LoVo (cell line): ENCODE measurements at places on chromosomes 6 and 20.
A peak's percentile ranks its signal among the peaks of the same experiment; 100 is the strongest.

GRCh38 chr6:56551409-56552120 lies 91.1 kb downstream of the DST start:
- no peak for DNase-seq

DNA sequence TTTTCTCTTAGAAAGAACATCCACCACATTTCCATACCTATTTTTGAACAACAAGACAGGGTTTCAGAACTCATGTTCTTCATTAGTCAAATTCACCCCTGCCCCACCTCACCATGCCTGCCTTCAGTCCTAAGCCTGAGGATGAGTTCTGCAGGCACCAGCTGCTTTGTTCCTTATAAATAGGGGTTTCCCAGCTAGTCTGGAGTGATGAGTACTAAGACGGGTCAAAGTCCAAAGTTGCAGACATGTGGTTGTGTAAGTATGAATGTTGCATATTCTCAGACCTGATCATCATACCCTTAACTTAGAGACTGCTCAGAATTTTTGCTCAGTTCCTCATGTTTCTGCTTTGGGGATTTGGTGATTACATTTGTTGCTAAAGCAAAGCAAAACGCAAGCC lies 257.7 kb upstream of the CDYL start:
- peak; percentile 51 for DNase-seq

- DNase-seq: no peak
These were observed 64.0 kb upstream of the TFB1M start for GRCh38 chr6:155378276-155378675.

- no peak for DNase-seq
These were observed 6.7 kb downstream of the MAFB start for GRCh38 chr20:40682104-40682981.

GRCh38 chr6:105882121-105882803 lies 203.9 kb upstream of the PRDM1 start:
- no peak for DNase-seq

DNA sequence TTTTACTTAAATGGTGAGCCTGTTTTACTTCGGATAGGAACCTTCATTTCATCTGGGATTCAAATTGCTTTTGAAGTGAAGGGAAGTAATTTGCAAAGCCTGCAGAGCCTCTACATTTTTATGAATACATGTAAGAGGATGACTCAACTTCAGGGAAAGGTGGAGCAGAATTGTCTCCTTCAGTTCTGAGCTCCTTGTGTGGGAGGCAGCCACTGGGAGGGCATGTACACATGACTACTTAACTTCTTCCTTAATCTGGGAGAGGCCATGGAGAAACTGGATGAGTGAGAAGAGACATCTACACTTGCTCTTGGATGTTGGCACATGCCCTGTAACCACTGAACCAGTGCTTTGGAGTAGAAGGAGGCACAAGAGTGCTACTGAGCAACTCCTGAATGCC lies 145.1 kb upstream of the NRSN1 start:
- no peak for DNase-seq

- no peak for DNase-seq
These were observed 21.2 kb upstream of the PCMTD2 start for GRCh38 chr20:64234291-64234791.

DNA sequence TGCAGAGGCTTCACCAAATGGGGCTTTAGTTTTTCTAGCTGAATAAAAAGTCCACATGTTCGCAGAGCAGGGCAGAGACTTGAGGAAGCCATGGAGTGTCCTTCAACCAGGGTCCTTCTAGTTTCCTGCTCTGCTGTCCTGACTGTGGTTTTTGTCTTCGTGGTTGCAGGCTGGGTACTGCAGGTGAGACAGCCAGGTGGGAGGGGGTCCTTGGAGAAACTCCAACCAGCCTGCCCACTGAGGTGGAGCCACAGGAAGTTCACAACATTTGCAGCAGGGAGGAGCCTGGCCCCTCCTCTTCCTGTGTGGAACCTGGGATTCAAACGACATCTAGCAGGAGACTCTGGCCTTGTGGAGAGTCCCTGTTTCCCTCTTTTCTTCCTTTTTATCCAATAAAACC lies 68.8 kb upstream of the MYLIP start:
- no peak for DNase-seq

DNA sequence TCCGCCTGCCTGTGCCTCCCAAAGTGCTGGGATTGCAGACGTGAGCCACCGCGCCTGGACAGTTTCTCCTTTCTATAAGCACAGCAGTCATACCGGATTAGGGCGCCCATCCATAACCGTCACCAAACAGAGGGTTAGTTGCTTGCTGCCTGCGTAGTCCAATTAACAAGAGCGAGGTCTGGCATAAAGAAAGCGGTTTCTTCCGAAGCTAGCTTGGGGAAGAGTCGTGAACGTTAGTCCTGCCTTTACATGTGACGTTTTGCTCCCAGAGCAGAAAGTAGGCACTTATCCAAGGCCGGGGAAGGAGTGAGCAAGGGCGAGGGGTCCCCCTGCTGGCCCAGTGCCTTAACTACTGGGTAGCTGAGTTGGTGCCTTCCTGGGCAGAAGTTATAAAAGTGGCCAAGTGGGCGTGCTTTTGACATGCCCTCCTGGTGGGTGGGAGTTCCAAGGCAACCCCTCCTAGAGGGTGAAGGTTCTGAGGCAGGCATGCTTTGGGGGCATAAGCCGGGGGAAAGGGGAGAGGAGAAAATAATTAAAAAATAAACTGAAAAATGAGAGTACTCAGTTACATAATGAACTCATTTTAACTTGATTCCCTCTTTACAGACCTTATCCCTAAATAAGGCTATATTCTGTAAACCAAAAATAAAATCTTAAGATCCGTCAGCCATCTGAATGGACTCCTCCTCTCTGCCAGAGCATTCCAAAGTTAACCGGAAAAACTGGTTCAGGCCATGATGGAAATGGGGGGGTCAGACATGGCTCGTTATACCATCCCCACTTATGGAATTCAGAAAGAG lies 88.0 kb downstream of the FAM217A start:
- peak; percentile 78 for DNase-seq

DNA sequence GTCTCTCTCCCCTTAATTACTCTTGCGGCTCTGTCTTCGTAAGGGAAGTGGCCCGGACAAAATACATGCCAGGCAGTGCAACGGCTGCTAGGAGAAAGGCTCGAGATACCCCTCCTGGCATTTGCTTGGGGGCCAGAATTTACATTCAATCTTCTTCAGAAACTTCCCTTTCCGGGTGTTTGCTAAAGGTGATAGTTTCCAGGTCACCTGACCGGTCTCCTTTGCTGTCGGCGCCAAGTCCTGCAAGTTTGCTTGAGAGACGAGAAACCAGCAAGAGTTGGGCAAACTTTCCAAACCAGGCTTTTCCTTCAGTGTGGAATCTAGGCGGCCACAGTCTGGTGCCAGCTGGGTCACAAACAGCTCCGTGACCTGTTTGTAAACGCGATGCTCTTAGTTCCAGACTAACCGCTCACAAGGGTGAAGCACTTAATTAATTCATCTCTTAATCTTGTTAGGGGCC lies 563 bp upstream of the SRSF3 start:
- DNase-seq: peak; percentile 64

DNA sequence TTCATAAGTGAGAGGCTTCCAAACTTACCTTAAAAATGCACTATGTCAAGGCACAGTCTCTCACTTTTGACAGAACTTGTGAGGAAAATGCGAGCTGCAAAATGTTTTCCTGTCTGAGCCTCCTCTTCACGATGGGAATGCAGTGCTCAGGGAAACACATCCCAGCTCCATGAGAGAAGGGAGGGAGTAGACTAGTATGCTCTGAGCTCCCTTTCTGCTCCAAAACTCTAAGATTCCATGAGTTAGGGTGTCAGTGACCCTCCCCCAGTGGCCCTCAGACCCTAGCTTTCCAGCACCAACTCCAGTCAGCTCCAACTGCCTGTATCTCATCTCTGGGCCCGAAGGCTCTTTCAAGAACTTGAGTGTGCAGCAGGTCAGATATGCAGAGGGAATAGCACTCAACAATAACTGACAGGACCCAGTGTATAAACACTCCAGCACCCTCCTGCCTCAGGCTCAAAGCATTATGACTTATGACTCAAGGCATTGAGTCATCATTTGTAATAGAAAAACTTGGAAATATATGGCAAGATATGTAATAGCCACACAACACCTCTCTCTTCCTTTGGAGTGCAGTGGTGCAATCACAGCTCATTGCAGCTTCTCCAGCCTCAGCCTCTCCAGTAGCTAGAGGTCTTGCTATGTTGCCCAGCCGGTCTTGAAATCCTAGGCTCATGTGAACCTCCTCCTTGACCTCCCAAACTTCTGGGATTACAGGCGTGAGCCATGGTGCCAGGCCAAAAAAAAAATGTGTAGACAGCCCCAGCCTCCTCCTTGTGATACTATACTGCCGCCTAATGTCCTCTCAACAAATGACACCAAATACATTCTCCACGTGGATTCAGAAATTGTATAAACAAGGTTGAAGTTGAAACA lies 16.7 kb upstream of the ENTPD6 start:
- peak; percentile 72 for DNase-seq
